PC-3 (cell line): ENCODE measurements at places on chromosomes 5 and 9. TPM values are rescaled to one million over a fixed set of nuclear protein-coding genes. Genes with fewer than 3 reads are reported as not detected.
A peak's percentile ranks its signal among the peaks of the same experiment; 100 is the strongest.

The NR4A3 gene
- 0.77 and 0.98 TPM in 2 replicates for total RNA-seq

The ZNF608 gene
- 0.95 and 1.2 TPM in 2 replicates for total RNA-seq

The ZNF454 gene
- total RNA-seq: not detected in 2 replicates

- H3K27me3 ChIP-seq: no peaks in the 10 kb centered on the region
- DNase-seq: no peak
These were observed 24.1 kb downstream of the ZNF462 start for GRCh38 chr9:106887066-106887465.

GRCh38 chr5:64603676-64604075 is 86.6 kb upstream of the SHISAL2B start:
- no peaks in the 10 kb centered on the region for H3K4me1 ChIP-seq
- no peak overlapping the region for H3K4me3 ChIP-seq
- no peak for DNase-seq

GRCh38 chr5:80541392-80541791 is 28.7 kb downstream of the ANKRD34B start:
- no peaks in the 10 kb centered on the region for H3K27me3 ChIP-seq
- H3K36me3 ChIP-seq: no peaks in the 10 kb centered on the region
- no peak overlapping the region for H3K27ac ChIP-seq
- DNase-seq: no peak

DNA sequence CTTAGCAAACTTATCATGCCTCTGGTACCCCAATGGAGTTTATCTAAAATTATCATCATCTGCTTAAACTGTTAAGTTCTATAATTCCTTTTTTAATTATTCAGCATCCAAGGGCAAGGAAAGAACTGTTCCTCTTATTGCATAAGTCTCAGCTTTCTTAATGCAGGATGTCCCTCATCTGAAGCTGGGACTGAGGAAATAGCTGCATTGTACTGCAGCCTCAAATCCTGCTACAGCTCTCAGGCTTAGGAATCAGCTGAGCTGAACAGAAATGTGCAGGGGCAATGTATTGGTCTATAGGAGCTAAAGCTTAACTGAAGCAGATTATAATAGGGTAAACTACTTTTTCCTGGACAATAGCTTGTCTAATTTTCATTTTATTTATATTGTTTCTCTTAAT is 48.0 kb downstream of the HAPLN1 start:
- no peaks in the 10 kb centered on the region for H3K36me3 ChIP-seq
- DNase-seq: no peak
- no peak overlapping the region for H3K27ac ChIP-seq
- H3K27me3 ChIP-seq: no peaks in the 10 kb centered on the region
- no peak overlapping the region for H3K4me3 ChIP-seq

GRCh38 chr5:96709152-96709821 is 47.1 kb downstream of the CAST start:
- H3K27ac ChIP-seq: no peak overlapping the region
- H3K4me3 ChIP-seq: no peak overlapping the region
- peak; percentile 73 for DNase-seq
- no peaks in the 10 kb centered on the region for H3K27me3 ChIP-seq
- peaks cover 12% of the 10 kb centered on the region; the same call in 1 of the 2 replicates for H3K4me1 ChIP-seq
- no peaks in the 10 kb centered on the region for H3K36me3 ChIP-seq
